ENCODE measurements at places on chromosomes 4 and X. TPM values are rescaled to one million over a fixed set of nuclear protein-coding genes. Genes with fewer than 3 reads are reported as not detected.

The SPIN4 gene
- 0.54 TPM for total RNA-seq

The EDA2R gene
- 3.0 TPM for total RNA-seq

The SPACA5B gene
- not detected for total RNA-seq

The VCX3A gene
- not detected for total RNA-seq

The LONRF3 gene
- 7.5 TPM for total RNA-seq

The SLC49A3 gene
- 3.1 TPM for total RNA-seq

The RRH gene
- 0.23 TPM for total RNA-seq

The SPARCL1 gene
- total RNA-seq, result 36.9 TPM

The GPR82 gene
- total RNA-seq, result 1.0 TPM

The TBC1D25 gene
- total RNA-seq, result 18.7 TPM

The CLGN gene
- total RNA-seq, result 0.29 TPM

The GLRA2 gene
- total RNA-seq, result not detected

The IL1RAPL2 gene
- not detected for total RNA-seq

The KLHL8 gene
- 14.0 TPM for total RNA-seq

The TMPRSS11E gene
- not detected for total RNA-seq

The LNX1 gene
- 6.2 TPM for total RNA-seq

The GABRG1 gene
- total RNA-seq, result 0.04 TPM

The FGFBP1 gene
- total RNA-seq, result not detected

The HSFX2 gene
- not detected for total RNA-seq

The SNCA gene
- 28.6 TPM for total RNA-seq

The FAT4 gene
- 4.7 TPM for total RNA-seq

The TEX11 gene
- total RNA-seq, result not detected

The SEPSECS gene
- total RNA-seq, result 7.9 TPM

The POF1B gene
- total RNA-seq, result 0.21 TPM

The CMC4 gene
- total RNA-seq, result 18.6 TPM

The TRAM1L1 gene
- 3.0 TPM for total RNA-seq

The CCNA2 gene
- total RNA-seq, result 0.81 TPM

The MAGEC3 gene
- total RNA-seq, result not detected

The SLC25A53 gene
- total RNA-seq, result 6.1 TPM

The CWH43 gene
- total RNA-seq, result not detected

The ITM2A gene
- 7.0 TPM for total RNA-seq

The TADA2B gene
- 32.3 TPM for total RNA-seq

The CITED1 gene
- total RNA-seq, result not detected

The FREM3 gene
- not detected for total RNA-seq

The GABRE gene
- 7.4 TPM for total RNA-seq

The ARSJ gene
- 4.1 TPM for total RNA-seq

The NXF3 gene
- 1.3 TPM for total RNA-seq

The MND1 gene
- 0.49 TPM for total RNA-seq

The GRIA2 gene
- not detected for total RNA-seq

The PTCHD1 gene
- not detected for total RNA-seq

The IL2RG gene
- 1.6 TPM for total RNA-seq

The COL25A1 gene
- 0.14 TPM for total RNA-seq

The TCEAL6 gene
- not detected for total RNA-seq

The FAM47B gene
- not detected for total RNA-seq

The OPRPN gene
- total RNA-seq, result not detected

The CTAG1B gene
- not detected for total RNA-seq

The CDKL5 gene
- 8.5 TPM for total RNA-seq

The RENBP gene
- total RNA-seq, result 24.6 TPM

The MAGEC2 gene
- total RNA-seq, result not detected

The ARHGEF6 gene
- total RNA-seq, result 33.2 TPM

The CENPVL1 gene
- not detected for total RNA-seq

The ODAM gene
- not detected for total RNA-seq

The CSAG3 gene
- not detected for total RNA-seq

The ATP1B4 gene
- total RNA-seq, result not detected

The CTAG2 gene
- total RNA-seq, result not detected

Measured in adrenal gland (tissue), 19 donors.